ENCODE measurements at places on chromosomes 6 and 20.
A peak's percentile ranks its signal among the peaks of the same experiment; 100 is the strongest.

- DNase-seq, result peak; percentile 73
Measured at GRCh38 chr6:108168501-108169463, 3.0 kb downstream of the NR2E1 start.

GRCh38 chr6:161446949-161447348 lies 173.1 kb upstream of the AGPAT4 start:
- no peak for DNase-seq

GRCh38 chr6:139306291-139306981 lies 14.6 kb upstream of the TXLNB start:
- DNase-seq, result no peak

GRCh38 chr6:139510040-139510790 lies 135.8 kb upstream of the CITED2 start:
- no peak for DNase-seq

- DNase-seq, result no peak
Measured at GRCh38 chr6:159163901-159164370, 5.3 kb upstream of the FNDC1 start.
